Aorta (tissue), 5 donors: ENCODE measurements at places on chromosomes 5 and 9. TPM values are rescaled to one million over a fixed set of nuclear protein-coding genes. Genes with fewer than 3 reads are reported as not detected.

GRCh38 chr5:178703015-178703414, 27.4 kb downstream of the ZNF354A start:
- DNase-seq, result no peak

DNA sequence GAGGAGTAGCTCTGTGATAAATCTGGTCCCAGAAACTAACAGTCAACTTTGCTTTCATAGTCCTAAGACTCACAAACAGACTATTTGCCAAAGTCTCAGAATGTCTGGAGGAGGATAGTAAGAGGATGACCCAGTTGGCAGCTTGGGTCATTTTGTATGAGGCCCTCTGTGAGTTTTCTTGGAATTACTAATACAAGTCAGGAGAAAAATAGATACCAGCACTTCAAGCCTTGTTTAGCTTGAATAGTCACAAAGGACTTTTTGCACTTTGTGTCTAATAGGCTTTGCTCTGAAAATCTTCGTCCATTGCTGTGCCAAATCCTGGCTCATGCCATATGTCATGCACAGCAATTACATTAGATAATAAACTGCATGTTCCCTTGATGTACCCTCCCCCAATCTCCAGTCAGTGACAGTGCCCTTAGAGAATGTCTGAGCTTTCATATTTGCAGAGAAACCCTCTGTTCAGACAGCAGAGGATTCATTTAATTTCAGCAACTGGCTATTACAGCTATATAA, 612.8 kb downstream of the CSNK1G3 start:
- DNase-seq, result no peak

GRCh38 chr9:114006155-114006550, 71.9 kb downstream of the AMBP start:
- DNase-seq, result no peak

C9orf50 gene
- not detected for polyA plus RNA-seq
